CD4-positive, alpha-beta T cell treated with Interleukin-15 for 1 hour (primary cell): ENCODE measurements at places on chromosomes 13 and 19.
A peak's percentile ranks its signal among the peaks of the same experiment; 100 is the strongest.

- DNase-seq: peak; percentile 34
These were observed 21.0 kb downstream of the CLEC4M start for GRCh38 chr19:7783991-7784423.

- no peak for DNase-seq
These were observed 2.4 kb downstream of the LIN7B start for GRCh38 chr19:49116544-49116943.

GRCh38 chr13:28282451-28282850, 144.1 kb downstream of the PAN3 start:
- DNase-seq: no peak

GRCh38 chr19:3369337-3370213, 3.2 kb downstream of the NFIC start:
- peak; percentile 23 for DNase-seq

DNA sequence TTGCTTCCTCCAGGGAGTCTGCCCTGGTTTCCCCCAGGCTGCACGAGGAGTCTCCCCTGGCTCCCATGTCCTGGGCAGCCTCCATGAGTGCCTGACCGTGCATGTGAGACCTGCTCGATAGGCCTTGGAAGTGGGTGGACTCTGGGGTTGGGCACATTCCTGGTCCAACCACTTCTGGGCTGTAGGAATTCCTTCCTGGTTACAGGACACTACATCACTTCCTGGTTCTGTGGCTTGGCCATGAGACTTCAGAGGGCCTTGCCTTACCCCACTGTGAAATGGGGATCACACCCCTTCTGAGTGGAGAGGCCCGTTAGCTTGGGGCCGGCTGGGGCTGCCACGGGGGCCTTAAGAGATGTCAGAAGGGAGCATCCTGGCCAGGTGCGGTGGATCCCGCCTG, 4.0 kb upstream of the ZNF628 start:
- no peak for DNase-seq

GRCh38 chr19:55703790-55704215, 28.8 kb downstream of the EPN1 start:
- DNase-seq: no peak

DNA sequence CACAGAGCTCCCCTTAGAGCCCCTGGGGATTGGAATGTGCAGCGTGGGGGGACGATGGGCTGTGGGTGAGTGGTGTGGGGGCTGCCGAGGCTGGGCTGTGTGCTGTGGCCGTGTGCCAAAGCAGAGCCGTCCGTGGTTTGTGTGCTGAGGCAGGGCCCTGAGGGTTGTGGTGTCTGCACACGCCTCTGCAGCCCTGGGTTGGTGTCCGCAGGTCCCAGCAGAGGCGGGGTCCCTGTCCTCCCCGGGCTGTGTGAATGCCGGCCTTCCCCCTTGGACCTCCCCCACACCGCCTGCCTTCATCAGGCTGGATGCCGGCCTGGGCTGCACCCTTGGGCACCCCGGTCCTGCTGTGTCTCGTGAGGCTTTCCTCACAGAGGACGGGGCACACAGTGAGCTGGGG, 26.1 kb downstream of the DOT1L start:
- DNase-seq: no peak

DNA sequence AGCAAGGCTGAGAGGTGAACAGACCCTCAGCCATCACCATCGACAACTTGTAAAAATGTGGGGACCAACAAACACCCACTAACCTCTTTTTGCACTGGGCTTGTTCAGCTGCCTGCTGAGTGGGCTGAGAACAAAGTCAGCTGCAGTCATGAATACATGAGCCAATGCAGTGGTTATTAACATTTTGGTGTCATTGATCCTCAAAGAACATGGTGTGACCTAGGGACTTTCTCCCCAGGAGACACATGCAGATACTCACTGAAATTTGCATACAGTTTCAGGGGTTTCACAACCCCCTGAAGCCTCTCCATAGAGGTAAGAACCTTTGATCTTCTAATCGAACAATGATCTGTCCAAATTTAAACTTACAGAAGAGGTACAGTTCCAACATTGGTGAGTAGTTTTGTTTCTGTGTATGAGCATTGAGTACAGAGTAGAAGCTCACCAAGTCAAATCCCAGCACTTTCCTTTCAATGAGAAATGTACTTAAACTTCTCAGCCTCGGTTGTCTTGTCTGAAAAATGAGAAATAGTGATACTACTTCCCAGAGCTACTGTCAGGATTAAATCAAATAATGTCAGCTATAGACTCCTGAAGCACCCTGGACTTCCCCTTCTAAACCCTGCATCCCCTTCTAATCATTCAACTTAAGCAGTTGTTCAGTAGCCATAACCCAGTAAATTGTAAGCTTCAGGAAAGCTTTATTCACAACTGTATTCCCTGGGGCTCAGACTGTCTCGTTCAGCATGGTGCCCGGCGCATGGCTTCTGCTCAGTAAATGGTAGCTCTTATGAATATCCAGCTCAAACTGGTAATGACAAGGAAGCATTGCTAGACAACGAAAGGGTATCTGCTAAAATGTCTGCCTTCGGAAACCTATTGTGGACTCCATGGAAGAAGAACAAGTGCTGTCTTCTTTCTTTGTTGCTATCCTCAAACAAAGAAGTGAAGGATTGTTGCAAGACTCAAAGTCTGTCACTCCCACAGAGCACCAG, 148.7 kb downstream of the FOXO1 start:
- no peak for DNase-seq

GRCh38 chr13:99353836-99354235, 46.6 kb upstream of the GPR183 start:
- DNase-seq: no peak

- DNase-seq: no peak
These were observed 62.2 kb downstream of the CYSLTR2 start for GRCh38 chr13:48715977-48716376.

GRCh38 chr13:98677398-98677797, 75.1 kb downstream of the SLC15A1 start:
- no peak for DNase-seq

GRCh38 chr13:41457589-41458186, 338 bp downstream of the RGCC start:
- DNase-seq: no peak

- no peak for DNase-seq
These were observed 1044.1 kb downstream of the EFNB2 start for GRCh38 chr13:105491345-105491744.

- DNase-seq: no peak
These were observed 32.9 kb downstream of the FLT3 start for GRCh38 chr13:28067491-28067890.

DNA sequence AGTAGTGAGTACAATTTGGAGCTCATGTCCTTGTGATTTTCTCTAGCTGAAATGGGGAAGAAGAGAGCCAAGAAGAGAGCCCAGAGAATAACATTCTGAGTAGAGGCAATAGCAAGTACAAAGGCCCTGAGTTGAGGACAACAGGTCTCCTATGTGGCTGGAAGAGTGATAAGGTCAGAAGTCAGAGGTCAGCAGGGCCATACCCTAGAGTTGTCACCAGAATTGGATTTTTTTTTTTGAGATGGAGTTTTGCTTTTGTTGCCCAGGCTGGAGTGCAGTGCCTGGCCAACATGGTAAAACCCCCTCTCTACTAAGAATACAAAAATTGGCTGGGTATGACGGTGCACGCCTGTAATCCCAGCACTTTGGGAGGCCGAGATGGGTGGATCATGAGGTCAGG, 8.0 kb upstream of the TRIM28 start:
- DNase-seq: no peak

GRCh38 chr19:1311543-1312091, 25.9 kb downstream of the EFNA2 start:
- no peak for DNase-seq

DNA sequence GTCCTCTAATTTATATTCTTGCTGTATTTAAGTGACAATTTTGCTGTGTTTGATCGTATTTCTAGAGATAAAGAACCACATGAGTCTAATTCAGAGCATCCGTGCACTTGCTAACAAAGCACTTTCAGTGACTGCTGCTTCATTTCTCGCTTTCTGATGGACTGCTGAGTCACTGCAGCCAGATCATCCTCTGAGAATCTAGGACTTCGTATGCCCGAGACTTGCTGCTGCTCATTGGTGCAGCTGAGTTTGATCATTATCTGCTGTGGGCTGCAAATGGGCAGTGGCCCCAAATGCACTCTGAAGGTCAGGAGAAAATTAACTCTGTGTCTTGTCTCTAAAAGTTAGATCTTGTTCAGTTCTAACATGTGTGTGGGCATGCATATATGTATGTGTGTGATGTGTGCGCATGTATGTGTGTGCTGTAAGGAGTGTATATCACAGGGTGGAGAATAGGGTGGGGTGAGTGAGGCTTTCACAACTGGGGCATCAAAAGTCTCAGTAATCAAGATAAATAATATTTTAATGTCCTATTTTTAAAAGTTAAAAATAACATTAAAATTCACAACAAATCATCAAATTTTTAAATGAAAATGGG, 342.6 kb downstream of the MTUS2 start:
- no peak for DNase-seq

DNA sequence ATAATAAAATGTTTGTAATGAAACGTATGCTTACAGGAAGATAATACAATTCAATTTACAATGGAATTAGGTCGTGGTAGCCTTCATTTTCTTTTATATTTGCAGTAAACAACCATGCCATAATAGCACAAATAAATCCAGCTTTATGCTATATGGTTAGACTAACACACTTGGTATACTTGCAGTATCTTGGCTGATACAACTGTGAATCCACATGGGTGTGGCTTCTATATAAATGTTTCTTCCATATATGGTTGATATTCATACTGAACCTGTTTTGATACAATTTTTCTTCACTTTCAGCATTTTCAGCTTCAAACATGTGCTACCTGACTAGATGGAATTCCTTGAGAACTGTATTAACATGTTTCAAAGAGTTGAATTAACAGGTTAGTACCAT, 20.4 kb upstream of the SPRY2 start:
- no peak for DNase-seq

DNA sequence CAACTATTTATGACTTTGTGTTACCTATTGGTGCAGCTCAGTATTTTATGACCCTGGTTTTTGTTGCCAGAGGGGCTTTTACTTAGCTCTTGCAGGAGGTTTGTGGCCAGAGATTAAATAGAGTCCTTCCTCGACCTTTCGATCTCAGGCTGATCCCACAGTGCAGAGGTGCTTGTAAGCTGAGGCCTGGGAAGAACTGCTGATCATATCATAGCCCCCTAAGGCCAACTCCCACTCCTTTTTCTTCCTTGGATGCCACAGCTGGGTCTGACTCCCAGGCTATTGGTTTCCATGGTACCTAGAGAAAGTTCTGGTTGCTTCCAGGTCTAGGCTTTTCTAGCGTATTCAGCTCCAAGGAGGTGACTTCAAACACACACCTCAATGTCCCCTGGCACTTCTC, 324.9 kb downstream of the FOXO1 start:
- DNase-seq: no peak

DNA sequence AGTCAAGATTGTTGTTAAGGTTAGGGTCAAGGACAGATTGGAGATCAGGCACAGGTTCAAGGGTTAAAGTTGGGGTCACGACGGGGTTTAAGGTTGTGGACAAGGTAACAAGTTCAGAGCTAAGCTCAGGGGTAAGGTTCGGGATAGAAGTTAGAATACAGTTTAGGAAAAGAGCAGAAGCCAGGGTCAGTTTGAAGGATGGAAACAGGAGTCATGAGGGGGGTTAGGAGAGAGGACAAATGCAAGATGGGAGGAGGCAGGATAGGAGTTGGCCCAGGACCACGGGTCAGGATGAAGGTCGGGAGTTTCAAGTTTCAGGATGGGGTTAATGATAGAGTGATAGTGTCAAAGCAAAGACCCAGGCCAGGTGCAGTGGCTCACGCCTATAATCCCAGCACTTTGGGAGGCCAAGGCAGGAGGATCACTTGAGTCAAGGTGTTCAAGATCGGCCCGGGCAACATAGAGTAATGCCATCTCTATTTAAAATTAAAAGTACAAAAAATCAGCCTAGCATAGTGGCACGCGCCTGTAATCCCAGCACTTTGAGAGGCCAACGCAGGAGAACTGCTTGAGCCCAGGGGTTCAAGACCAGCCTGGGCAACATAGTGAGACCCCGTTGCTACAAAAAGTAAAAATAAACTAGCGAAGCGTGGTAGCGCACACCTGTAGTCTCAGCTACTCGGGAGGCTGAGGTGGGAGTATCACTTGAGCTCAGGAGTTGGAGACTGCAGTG, 7.7 kb downstream of the NPHS1 start:
- DNase-seq: no peak

GRCh38 chr13:25417535-25417934, 45.8 kb downstream of the ATP8A2 start:
- no peak for DNase-seq

DNA sequence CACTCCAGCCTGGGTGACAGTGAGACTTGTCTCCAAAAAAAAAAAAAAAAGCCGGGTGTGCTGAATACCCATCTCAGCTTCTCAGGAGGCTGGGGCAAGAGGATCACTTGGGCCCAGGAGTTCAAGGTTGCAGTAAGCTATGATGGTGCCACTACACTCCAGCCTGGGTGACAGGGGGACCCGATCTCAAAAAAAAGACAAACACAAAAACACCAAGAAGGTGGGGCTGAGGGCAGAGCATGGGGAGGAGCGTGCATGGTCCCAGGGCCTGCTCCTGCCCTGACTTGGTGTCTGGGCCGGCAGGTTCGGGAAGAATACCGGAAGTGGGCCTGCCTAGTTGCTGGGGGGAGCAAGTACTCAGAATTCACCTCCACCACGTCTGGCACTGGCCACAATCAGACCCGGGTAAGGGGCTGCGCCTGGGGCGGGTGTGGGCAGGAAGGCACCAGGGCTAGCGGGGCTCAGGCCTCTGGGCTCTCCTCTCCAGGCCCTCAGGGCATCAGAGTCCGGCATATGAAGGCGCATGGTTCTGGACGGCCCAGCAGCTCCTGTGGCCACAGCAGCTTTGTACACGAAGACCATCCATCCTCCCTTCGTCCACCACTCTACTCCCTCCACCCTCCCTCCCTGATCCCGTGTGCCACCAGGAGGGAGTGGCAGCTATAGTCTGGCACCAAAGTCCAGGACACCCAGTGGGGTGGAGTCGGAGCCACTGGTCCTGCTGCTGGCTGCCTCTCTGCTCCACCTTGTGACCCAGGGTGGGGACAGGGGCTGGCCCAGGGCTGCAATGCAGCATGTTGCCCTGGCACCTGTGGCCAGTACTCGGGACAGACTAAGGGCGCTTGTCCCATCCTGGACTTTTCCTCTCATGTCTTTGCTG, 11.3 kb downstream of the DDX39A start:
- peak; percentile 64 for DNase-seq
